ENCODE measurements at places on chromosomes 6 and 20.
A peak's percentile ranks its signal among the peaks of the same experiment; 100 is the strongest.

- DNase-seq = no peak
Measured at GRCh38 chr6:139591075-139591865, 216.8 kb upstream of the CITED2 start.

DNA sequence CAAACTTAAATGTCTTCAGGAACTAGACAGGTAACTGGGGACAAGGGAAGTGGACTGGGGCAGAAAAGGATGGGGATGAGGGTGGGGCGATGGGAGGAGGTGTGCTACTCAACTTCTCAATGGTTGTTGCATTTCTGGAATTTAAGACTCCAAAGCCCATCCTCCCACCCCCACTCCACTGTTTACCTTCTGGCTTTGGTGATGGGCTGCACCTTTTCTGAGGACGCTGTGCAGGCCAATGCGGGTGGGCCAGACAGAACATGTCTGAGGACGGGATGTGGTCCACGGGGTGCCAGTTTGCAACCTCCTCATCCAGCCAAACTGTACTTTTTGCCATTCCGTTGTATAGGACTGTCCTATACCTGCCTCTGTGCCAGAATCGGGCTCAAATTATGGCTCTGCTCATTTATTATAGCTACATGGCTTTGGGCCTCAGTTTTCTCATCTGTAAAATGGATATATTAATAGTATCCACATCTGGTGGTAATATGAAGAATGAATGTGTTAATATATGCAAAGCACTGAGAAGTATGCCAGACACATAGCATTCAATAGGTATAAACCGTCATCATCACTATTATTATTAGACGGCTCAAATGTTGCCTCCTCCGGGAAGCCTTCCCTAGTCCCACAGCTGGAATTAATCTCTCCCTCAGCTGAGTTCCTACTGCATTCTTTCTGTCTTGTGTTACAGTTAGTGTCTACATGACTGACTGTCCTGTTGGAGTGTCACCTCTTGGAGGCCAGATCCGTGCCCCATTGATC is 31.0 kb upstream of the VEGFA start:
- DNase-seq = no peak

GRCh38 chr6:128500749-128501600 is 19.4 kb downstream of the PTPRK start:
- no peak for DNase-seq

DNA sequence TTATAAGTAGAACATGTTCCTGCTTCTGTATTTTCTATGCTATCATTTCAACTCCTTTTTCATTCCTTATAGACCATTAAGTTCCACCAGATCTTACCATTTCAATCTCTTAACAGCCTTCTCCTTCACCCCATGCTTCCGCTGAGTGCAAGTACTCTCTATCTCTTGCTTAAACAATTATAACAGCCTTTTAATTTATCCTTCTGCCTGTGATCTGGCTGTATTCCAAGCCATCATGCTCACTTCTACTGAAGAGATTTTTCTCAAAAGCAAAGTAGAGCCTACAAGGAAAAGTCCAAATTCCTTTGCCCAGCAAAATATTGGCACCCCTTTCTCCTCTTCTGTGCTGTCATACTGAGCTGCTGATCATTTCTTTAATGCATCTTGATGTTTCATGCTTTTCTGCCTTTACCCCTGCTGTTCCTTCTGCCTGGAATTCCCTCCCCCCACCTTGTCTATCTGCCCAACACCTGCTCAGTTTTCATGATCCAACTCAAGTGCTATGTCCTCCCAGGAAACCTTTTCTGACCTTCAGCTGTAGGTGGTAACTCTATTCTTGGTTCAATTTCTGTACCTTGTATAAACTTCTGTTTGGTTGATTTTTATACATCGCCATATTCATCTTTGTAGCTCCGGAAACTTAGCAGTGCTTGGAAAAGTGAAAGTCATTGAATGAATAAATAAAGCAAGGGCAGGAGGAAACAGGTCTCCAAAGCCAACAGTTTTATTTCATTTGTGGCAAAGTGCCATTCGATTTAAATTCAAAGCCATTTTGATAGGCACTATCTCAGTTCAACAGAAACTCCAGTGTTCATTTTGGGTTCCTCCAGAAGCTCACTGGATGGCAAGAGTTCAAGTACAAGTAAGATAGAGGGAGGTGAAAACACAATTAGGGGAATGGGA is 10.5 kb upstream of the BMP2 start:
- DNase-seq = no peak

DNA sequence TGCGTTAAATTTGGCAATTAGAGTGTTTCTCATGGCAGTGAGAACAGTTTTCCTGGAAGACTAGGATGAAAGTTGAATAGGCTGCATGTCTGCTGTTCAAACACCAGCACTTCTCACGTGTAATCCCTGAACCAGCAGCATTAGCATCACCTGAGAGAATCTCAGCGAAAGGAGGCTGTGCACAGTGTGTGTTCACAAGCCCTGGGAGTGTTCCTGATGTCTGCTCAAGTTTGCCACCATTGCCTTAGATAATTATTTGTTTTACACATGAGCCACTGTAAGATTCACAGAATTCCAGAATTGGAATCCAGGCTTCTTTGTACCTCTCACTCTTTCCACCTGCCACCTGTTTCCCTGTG is 117.3 kb downstream of the JARID2 start:
- DNase-seq = no peak

GRCh38 chr6:134908906-134909516 is 40.9 kb downstream of the ALDH8A1 start:
- DNase-seq = peak; percentile 98

DNA sequence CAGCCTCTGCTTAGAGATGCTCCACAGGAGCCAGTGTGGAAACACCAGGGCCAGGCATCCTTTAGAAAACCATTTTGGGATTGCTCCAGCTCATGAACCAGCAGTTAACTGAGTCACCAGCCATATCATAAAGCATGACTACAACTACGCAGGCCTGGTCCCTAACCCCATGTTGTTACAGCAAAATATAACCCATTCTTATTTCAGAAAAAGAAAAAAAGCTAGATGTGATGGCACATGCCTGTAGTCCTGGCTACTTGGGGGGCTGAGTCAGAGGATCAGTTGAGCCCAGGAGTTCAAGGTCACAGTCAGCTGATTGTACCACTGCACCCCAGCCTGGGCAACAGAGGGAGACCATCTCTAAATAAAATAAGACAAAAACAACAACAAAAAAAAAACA is 36.8 kb downstream of the C6orf15 start:
- peak; percentile 69 for DNase-seq
